ENCODE measurements at places on chromosomes 5 and 9. TPM values are rescaled to one million over a fixed set of nuclear protein-coding genes. Genes with fewer than 3 reads are reported as not detected.

DNA sequence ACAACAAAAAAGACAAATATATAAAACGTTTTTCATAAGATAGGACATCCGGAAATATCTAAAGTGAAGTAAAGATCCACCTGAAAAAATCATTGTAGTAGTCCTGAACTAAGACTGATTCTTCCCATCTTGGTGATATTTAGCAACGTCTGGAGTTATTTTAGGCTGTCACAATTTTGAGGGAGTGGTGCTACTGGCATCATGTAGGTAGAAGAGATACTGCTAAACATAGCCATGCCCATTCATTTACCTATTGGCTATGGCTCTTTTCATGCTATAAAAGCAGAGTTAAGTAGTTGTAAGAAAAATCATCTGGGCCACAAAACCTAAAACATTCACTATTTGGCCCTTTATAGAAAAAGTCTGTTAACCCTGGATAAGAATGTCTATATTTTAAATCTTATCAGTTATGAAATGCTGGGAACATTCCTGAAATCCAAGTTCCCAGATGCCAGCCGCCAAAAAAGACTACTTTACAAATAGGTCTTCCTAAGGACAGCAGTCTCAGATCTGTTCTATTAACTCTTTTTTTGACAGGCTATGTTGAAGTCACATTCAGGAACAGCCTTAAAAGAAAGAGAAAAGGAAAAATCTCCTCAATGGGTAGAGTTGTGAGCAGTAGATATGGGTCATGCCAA, 27.0 kb downstream of the RAPGEF6 start:
- no peak for DNase-seq

PCDHGA11 gene
- 1.2 TPM for total RNA-seq

DNA sequence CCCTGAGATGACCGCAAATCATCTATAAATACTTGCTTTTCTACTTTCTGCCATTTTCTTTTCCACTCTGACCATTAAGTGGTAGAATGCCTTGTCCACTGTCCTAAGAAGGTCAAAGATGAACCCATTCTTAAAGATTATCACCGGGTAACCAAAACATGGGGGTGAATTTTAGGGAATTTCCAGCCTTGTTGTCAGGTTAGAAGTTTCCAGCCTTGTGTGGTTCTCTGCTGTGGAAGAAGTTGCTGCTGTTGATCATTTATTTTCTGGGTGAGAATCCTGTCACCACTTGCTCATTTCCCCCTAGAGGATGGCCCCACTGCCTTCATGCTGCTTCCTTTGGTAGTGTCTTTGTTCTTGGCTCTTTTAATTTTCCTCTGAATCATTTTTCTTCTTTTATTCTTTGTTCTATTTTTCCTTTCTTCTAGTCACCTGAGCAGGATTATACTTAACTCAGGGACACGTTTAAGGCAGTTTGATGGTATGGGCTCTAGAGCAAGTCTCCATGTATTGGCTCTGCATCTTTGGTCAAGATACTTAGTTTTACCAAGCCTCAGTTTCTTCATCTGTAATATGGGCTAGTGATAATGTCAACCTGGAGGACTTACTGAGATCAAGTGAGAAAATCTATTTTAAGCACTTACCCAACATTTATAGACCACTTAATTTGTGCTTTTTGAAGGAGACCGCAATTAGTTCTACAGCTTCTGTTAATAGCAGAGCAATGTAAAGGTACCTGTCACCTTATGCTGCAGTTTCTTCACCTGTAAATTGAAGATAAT, 266.2 kb downstream of the ARHGAP26 start:
- no peak for DNase-seq

DNA sequence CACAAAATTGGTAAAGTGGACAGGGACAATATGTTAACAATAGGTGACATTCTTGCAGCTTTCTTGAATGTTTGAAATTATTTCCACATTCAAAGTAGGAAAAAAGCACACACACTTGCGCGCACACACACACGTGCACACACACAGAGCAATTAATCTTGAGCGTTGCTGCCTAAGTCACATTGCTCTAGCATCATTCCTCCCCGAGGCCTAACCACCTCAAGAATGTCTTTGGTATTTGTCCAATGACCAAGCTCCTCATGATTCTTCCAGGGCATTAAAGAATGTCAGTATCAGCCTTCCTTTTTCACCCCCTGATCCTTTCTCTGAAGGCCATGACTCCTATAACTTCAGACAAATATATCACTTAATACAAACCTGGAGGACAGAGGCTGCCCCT, 198.1 kb downstream of the NPR3 start:
- DNase-seq: no peak

GRCh38 chr5:67537439-67538148, 341.0 kb upstream of the CD180 start:
- no peak for DNase-seq

FRMD3 gene
- total RNA-seq: 2.6 TPM
